ENCODE measurements at places on chromosomes 6 and 20. TPM values are rescaled to one million over a fixed set of nuclear protein-coding genes. Genes with fewer than 3 reads are reported as not detected.
A peak's percentile ranks its signal among the peaks of the same experiment; 100 is the strongest.

DNA sequence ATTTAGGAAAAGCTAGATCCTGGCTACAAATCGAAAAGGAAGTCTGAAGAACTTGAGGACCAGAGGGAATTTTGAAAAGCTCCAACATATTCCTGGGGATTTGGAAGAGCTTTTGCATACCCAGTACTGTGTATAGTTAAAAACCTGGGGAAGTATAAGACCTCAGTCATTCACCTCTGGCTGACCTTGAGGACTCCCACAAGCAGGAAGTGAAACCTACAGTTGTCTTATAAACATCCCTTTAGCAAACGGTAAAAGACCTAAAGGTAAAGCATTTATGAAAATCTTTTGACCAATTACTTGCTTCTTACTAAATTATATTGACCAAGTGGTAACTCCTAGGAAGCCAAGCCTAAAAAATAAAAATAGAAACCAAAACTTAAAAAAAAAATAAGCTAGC lies 175.0 kb downstream of the HAO1 start:
- DNase-seq, result no peak

DNA sequence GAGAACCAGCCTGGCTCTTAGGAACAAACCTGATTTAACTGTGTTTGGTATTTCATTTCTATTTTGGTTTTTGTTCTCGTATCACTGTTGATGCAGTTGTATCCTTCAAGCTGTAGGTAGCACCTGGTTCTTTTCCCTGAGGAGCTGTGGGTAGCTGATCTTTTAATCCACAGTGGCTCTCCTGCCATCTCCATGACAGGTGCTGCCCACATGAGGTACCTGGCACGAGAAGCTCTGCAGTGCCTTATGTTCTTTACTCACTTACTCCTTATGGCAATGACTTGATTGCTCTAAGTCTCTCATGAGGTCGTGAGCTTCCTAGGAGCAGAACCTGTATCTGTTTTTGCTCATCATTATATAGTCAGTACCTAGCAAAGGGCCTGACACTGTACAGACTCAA lies 74.3 kb upstream of the EMILIN3 start:
- no peak for DNase-seq

DNA sequence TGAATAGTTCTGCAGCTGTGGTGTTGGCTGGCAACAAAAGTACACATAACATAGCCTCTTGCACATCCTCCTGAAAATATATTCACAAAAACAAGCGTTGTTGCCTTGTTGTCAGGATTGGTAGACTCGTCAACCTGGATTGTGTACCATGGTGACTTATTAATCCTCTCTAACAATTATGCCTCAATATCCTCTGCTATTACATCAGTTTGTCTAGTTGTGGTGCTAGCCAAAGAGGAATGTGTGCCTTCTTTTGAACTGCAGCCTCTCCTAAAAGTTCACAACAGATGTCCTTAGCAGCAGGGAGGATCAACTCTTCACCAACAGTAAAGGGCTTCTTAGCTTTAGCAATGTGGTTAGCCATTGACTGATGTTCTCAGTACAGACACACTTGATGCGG lies 3.6 kb upstream of the SF3B5 start:
- no peak for DNase-seq

The SDHAF4 gene
- 33.4 TPM for total RNA-seq

- DNase-seq, result no peak
Measured at GRCh38 chr20:20331156-20331555, 36.7 kb upstream of the INSM1 start.

The RRP36 gene
- 60.3 TPM for total RNA-seq

The SIM1 gene
- total RNA-seq, result not detected

GRCh38 chr6:24448396-24448795 lies 41.0 kb downstream of the GPLD1 start:
- no peak for DNase-seq

- DNase-seq, result no peak
Measured at GRCh38 chr6:82330171-82330804, 33.3 kb upstream of the TPBG start.

DNA sequence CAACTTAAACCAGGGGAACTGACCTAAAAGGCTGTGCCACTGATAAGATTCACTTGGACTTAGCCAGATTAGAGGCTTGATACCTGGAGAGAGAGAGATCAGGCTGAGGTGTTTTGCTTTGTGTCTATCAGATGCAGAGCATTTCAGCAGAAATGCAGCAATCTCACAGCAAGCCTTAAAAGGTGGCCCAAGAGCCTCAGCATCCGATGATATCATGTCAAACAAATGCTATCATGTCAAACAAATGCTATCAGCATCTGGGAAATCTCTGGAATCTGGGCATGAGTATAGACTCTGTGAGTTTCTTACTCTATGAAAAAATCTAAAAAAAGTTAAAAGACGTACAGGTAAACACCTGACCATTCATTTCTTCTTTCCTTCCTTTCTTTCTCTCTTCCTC lies 718.9 kb downstream of the EYS start:
- no peak for DNase-seq

- no peak for DNase-seq
Measured at GRCh38 chr6:163655217-163656121, 241.0 kb downstream of the QKI start.

DNA sequence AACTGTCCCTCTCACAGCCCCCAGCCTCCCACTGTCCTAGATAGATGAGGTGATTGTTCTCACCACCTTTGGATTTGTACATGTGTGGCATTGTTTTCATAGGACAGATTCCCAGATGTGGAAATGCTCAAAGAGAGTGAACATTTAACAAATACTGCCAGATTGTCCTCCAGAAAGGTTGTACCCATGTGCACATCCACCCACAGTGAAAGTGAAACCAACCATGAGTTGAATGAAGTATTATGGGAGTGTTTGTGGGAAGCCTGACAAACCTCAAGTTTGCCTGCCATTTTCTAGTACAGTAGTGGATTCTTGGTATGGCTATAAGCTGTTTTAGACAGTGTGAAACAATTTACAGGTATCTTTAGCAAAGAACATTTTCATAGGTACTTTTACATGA lies 42.7 kb downstream of the ANKRD6 start:
- DNase-seq, result no peak

The ULBP1 gene
- 1.6 TPM for total RNA-seq

GRCh38 chr20:50460608-50461267 lies 49.4 kb upstream of the PTPN1 start:
- peak; percentile 76 for DNase-seq

- DNase-seq, result no peak
Measured at GRCh38 chr6:108742041-108742440, 106.2 kb upstream of the ARMC2 start.

The JPH2 gene
- under 0.01 TPM for total RNA-seq

The UTRN gene
- total RNA-seq, result 33.8 TPM

- DNase-seq, result peak; percentile 52
Measured at GRCh38 chr6:127516662-127517273, 2.4 kb downstream of the MTCL3 start.

DNA sequence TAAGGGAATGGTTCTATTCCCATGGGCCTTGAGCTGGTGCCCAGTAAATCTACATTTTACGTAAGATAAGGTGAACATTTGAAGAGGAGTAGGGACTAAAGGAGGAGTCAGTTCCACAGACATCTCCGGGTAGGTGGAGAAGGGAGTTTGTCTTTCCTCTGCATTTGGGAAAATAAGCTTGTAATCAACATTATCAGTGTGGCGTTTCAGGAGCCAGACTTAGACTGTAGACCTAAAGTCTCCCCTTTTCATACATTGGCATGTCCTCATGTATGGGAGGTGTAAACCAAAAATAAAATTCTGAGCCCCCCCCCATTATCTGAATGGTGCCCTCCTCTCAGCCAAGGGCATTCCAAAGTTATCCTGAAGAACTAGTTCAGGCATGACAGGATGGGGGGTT lies 40.2 kb downstream of the NINL start:
- no peak for DNase-seq

The DUSP15 gene
- 9.8 TPM for total RNA-seq

DNA sequence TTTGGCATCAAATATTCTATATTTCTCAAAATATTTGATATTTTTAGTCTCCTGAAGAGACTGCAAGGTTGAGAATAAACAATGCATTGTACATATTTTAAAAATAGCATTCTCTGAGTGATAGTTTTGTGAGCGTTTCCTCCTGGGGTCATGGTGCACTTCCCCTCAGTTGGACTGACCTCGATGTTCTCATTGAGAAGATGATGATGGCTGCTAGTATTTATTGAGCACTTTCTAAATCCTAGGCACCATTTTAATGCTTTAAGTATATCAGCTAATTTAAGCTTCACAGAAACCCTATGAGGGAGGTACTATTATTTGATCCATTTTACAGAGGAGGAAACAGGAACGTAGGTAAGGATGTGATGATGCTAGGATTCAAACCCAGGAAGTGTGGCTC lies 18.2 kb downstream of the DSE start:
- no peak for DNase-seq

The MUC22 gene
- total RNA-seq, result not detected

GRCh38 chr6:119243037-119243436 lies 106.5 kb downstream of the MAN1A1 start:
- no peak for DNase-seq

The SNAP25 gene
- 140 TPM for total RNA-seq

GRCh38 chr6:146133866-146134265 lies 105.0 kb downstream of the GRM1 start:
- no peak for DNase-seq

DNA sequence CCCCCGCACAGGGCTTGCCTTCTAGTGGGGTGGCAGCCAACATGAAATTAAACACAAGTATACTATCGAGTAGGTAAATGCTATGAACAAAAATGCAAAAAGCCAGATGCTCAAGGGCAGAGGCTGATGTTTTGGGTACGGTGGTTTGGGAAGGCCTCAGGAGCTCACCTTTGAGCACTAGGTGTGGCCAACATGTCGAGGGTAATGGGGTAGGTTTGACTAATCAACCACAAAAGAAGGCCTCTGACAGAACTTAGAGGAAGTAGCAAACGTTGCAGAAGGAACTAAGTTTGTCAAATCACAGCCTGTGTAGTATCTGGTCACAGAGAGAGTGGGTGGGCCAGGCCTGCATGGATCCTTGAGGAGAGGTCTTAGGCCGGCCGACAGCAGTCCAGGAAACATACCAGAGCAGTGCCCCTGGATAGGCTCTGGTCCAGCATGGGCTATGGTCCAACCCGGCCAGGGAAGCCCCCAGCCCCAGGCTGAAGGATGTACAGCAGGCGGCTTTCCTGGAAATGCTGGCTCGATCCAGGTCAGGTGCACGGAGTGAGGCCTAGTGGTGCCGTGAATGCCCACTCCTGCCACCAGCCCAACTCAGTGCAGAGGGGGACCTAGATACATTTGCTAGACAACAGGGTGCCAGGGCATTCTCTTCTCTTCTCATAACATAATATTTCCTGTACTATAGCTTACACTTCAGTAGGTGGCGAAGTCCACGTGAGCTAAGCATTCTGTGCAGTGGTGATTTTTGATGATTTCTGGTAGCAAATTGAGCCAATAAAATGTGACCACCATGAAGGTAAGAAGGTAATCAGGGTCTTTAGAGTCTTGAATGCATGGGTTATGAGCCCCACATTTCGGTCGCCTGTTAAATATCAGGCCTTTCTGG lies 56.3 kb upstream of the CD93 start:
- DNase-seq, result no peak

GRCh38 chr6:165231581-165232561 lies 77.5 kb downstream of the C6orf118 start:
- peak; percentile 1 for DNase-seq

- DNase-seq, result no peak
Measured at GRCh38 chr6:79808921-79809320, 138.4 kb downstream of the ELOVL4 start.
